ENCODE measurements at places on chromosomes 3 and 15. TPM values are rescaled to one million over a fixed set of nuclear protein-coding genes. Genes with fewer than 3 reads are reported as not detected.

The MST1R gene
- total RNA-seq, result 8.9 TPM

DNA sequence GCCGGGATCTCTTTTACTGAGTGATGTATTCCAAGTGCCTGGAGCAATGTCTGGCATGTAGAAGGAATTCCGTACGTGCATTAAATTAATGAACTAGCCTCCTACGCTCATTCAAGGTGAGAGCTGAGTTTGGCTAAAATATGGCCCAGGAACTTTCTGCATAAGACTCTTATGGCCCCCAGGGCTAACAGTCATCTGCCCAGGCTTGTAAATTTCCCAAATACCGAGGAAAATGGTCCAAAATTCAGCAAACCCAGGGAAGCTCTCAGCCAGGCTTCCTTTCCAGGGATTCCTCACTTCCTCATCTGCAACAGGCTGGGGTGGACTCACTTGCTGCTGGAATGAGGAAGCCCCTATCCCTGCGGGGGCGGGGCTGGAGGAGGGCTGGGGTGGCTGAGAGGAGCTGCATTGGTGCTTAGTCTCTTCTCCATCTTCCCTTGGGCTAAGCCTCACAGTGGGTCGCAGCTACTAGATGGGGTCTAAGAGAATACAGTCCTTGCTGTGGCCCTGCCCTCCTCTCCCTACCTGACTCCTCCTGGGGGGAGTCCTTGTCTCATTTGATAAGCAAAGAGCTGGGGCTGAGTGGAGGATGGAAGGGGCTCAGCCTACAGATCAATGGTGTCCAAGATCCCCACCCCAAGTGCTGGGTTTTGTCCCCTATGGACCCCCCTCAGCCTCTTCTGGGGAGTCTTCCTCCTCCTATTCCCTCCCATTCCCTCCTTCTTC, 28.5 kb upstream of the APOD start:
- H3K4me3 ChIP-seq, result no peak overlapping the region
- H3K27me3 ChIP-seq, result no peaks in the 10 kb centered on the region
- no peaks in the 10 kb centered on the region for H3K36me3 ChIP-seq
- H3K27ac ChIP-seq, result no peak overlapping the region
- DNase-seq, result no peak

DNA sequence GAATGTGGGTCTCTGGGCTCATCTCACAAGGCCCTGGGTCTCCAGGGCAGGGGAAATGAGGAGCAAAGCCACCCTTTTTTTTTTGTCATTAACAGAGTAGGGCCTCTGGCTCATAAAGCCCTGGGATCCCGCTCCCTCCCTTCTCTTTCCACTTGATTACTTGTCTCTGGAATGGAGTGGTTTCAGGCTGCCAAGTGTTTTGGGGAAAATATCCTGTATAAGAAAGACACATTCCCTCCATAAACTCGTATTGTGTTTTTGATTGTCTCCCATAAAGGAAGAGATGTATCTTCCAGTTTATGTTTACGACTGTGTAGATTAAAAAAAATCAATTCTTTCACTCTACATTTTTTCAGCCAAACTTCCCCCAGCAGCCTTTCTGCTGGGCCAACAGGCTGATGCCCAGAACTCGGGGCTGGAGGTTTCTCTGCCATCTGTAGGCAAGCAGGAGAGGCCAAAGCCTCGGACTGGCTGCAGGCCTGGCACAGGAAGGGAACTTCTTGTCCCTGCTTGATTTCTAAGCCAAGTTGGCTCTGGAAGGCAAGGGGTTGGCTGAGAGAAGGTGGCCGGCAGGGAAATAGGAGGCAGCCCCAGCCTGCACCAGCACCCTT, 49.4 kb upstream of the INSYN1 start:
- no peaks in the 10 kb centered on the region for H3K4me1 ChIP-seq
- DNase-seq, result no peak
- no peak overlapping the region for H3K27ac ChIP-seq
- no peaks in the 10 kb centered on the region for H3K36me3 ChIP-seq

The RFTN1 gene
- total RNA-seq, result 87.8 TPM

GRCh38 chr15:94631608-94632007, 400.2 kb downstream of the MCTP2 start:
- no peaks in the 10 kb centered on the region for H3K36me3 ChIP-seq
- no peak for DNase-seq

GRCh38 chr3:131114256-131114655, 87.6 kb downstream of the NEK11 start:
- H3K27me3 ChIP-seq, result no peaks in the 10 kb centered on the region
- no peak for DNase-seq
- no peaks in the 10 kb centered on the region for H3K4me1 ChIP-seq
- H3K36me3 ChIP-seq, result no peaks in the 10 kb centered on the region
- no peak overlapping the region for H3K4me3 ChIP-seq
- no peak overlapping the region for H3K27ac ChIP-seq

All from thymus (tissue), 14 donors.